Umbilical cord (tissue), 2 donors: ENCODE measurements at places on chromosomes 5 and 9. TPM values are rescaled to one million over a fixed set of nuclear protein-coding genes. Genes with fewer than 3 reads are reported as not detected.
A peak's percentile ranks its signal among the peaks of the same experiment; 100 is the strongest.

DNA sequence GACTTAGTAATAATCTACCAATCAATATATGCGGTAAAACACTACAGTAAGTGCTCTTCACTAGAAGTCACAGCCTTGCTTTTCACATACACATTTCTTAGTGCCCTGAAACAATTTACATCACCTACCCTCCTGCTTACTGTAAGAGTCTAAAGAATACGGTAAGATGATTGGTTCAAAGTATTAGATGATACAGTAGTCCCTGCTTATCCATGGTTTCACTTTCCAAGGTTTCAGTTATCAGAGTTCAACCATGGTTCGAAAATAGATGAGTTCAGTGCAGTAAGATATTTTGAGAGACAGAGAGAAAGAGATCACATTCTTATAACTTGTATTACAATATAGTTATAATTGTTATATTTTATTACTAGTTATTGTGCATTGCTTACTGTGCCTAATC is 83.0 kb downstream of the CPLANE1 start:
- DNase-seq, result no peak

GRCh38 chr5:77301447-77301883 is 91.0 kb downstream of the PDE8B start:
- DNase-seq, result no peak

The FREM1 gene
- 24.6 TPM for total RNA-seq

DNA sequence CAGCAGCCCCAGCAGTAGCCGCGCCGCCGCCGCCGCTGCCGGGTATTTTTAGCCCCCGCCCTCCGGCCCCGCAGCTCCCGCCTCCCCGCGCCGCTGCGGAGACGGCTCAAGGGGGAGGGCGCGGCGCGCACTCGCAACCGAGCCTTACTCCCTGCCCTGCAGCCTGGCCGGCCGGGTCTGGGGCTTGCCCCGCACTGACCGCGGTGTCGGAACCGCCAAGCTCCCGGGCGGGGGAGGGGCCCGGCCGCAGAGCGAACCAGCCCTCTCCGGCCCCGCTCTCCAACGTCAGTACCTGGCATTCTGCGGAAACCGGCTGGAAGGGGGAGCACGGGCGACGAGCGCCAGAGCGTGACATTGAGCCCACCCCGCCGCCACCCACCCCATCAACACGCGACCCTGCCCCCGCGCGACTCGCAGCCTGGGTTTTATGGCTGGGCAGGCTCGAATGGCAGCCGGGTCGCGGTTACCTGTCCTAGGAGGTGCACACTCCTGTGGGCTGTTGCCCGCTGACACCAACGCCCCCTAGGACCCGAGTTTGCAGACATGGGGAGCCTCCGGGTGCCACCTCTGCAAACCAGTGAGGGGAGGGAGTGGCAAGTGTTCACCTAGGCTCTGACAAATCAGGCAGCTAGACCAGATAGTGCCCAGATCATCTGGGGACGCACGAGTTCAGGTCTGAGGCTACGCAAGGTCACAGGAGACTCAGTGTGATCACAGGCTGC is at the start of gene ACSL6:
ACSL6 (minus strand) TSS at position 37 of the 722 bp plus-strand sequence. CDS start 105 bp downstream, outside the sequence.
- DNase-seq, result no peak

DNA sequence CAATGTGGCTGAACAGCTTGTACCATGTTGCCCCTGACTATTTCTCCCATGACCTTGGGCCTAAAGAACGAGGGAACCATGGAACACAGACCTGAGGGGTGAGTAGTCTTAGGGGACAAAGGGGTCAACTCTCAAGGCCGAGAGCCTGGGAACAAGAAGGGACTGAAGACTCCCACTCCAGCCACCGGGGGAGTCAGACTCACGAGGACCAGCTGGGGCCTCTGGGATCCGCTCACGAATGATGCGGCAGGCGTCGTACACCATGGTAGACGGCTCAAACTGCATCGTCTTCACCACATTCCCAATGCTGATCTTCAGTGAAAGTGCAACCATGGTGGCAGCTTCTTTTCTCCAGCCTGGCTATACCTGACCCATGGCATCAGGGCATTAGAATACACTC is 6.6 kb downstream of the TLN1 start:
- DNase-seq, result no peak

- no peak for DNase-seq
Measured at GRCh38 chr9:2681981-2682380, 35.3 kb upstream of the KCNV2 start.

DNA sequence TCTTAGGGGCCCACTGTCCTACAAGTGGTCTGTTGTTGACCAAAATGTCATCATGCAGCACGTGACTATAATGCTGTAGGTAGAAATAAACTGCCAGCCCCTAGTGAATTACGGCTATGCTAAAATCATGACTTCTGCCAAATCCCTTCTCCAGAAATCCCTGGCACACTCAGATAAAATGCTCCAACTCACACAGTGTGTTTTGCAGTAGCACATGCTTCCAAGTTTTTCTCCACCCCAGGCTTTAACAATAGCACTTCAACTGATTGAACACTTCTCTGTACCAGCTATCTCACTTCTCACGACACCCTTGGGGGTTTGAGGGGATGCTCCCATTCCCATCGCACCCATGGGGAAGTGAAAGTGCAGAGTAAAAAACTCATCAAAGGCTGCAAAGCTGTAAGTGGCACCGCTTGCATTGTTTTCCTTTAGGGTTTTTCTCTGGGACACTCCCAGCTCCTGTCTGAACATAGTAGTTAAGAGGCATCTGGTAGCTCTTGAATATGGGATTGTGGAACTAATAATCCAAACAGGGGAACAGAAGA is 151.0 kb upstream of the SLC24A2 start:
- peak; percentile 17 for DNase-seq

- DNase-seq, result peak; percentile 46
Measured at GRCh38 chr9:84397822-84398221, 57.3 kb upstream of the SLC28A3 start.

DNA sequence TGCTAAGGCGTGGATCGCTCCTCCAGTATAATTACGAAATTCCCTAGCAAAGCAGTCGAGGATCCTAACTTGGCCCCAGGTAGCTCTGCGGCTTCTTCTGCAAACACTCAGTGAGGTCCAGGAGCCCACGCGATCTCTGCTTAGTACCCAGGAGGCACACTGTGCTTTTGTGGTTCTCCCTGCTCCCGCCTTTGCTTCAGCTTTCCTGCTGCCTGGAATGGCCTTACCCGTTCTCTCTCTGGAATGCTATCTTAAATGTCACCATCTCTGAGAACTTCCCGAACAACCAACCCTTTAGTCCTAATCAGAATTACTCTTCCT is 639 bp downstream of the INVS start:
- no peak for DNase-seq

DNA sequence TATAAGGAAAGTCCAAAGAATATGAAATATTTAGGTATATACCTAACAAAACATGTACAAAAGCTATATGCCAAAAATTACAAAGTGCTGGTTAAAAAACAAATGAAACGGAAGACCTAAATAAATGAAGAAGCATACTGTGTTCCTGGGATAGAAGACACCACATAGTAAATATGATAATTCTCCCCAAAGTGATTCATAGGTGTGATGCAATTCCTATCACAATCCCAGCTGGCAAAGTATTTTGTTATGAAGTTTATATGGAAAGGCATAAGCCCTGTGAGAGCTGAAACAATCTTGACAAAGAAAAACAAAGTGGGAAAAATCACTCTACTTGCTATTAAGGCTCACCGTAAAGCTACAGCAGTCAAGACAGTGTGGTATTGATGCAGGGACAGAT is 2.6 kb upstream of the SMIM23 start:
- peak; percentile 24 for DNase-seq

GRCh38 chr5:168047043-168047668 is 244.3 kb upstream of the WWC1 start:
- DNase-seq, result no peak

DNA sequence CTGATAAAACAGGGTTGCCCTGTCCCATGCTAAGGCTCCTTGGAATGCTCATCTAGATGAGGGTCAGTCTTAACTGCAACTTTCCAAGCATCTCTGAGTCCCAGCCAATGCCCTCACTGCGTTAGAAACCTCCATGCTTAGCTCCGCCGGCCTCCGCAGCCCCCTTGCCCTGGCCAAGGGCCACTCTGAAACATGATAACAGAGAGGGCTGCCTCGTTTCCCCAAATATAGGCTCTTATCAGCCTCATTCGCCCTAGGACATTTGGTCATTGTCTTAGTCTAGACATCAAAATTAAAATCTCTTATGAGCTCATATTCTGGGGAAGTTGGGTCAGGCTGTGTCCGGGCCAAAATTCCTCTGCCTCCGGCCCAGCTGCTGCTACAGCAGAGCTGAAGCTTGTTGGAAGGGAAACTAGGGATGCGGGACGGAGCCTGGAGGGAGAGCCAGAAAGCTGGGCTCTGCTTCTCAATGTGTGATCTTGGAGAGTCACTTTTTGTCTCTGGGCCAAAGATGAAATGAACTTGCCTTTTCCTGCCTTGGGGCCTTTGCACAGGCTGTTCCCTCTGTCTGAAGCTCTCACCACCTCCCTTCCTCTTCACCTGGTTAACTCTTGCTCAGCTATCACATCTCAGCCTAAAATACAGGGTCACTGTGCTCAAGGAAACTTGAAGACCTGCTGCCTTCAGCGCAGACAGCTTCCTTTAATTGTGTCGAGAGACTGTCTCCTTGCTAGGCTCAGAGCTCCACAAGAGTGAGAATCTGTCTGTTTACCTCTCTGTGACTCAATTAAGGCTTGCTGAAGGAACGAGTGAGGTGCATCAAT is 191.3 kb downstream of the RGS3 start:
- DNase-seq, result peak; percentile 68

- DNase-seq, result peak; percentile 41
Measured at GRCh38 chr5:74576941-74577456, 63.5 kb downstream of the ENC1 start.

The LCN9 gene
- not detected for total RNA-seq

DNA sequence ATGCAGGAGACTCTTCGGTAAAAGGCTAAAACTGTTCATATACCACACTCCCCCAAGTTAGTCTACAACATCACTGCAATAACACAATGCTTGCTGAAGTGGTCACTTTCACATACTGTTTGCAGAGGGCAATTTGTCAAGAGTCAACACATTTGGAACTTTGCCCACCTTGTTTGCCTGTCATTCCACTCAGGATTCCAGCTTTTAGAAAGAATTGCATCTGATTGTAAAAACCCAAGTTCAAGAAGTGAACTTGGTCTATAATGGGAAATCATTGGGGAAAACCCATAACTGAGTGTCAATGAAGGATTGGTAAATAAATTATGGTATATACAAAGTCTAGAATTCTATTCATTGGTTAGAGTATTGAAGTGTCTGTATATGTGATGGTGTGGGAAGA is 120.5 kb downstream of the GADD45G start:
- DNase-seq, result no peak

The ELP1 gene
- 56.6 TPM for total RNA-seq

The ABLIM3 gene
- 1.9 TPM for total RNA-seq

The ANXA2R gene
- 2.9 TPM for total RNA-seq

The FOXI1 gene
- 0.48 TPM for total RNA-seq

The NKD2 gene
- total RNA-seq, result 1.9 TPM

The TMOD1 gene
- 3.4 TPM for total RNA-seq

GRCh38 chr5:150637245-150638052 is 3.0 kb upstream of the SYNPO start:
- DNase-seq, result peak; percentile 76

DNA sequence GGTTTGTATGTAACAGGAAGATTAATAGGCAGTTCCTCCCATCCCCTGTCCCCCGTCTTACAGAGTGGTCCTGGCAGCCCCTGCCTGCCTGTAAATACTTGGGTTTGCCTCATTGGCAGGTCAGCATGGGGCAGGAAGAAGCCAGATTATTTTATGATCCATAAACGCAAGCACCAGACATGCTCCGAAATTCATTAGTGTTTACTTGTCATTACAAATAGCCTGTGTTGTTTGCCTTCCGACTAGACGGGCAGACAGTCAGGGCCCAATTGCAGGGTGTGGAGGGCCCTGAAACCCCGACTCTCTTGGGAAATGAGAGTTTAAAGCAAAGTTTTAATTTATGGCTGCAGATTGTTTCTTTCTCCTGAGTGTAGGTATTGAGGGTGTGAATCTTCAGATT is 97.2 kb downstream of the RALGPS1 start:
- DNase-seq, result no peak

The PCDHGB7 gene
- 13.2 TPM for total RNA-seq

GRCh38 chr5:134561871-134562296 is 36.4 kb downstream of the JADE2 start:
- peak; percentile 35 for DNase-seq

The EDIL3 gene
- total RNA-seq, result 170 TPM

- no peak for DNase-seq
Measured at GRCh38 chr9:104915049-104915448, 12.9 kb downstream of the ABCA1 start.

The GARNL3 gene
- total RNA-seq, result 34.4 TPM

The ZNF474 gene
- total RNA-seq, result 2.6 TPM

The DAPK1 gene
- total RNA-seq, result 77.0 TPM

DNA sequence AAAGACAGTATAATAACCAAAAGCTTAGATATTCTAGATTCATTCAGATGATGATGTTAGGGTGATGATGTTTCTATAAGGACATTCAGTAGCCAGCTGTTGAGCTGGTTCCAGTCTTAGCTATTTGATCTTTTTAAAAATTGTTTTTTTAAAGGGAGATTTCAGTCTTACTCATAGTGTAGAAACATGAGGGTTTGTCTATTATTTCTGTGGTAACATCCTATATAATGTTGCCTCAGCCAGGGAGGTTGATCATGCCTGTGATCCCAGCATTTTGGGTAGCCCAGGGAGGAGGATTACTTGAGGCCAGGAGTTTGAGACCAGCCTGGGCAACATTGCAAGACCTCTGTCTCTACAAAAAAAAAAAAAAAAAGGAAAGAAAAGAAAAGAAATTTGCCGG is 167.8 kb downstream of the DOCK2 start:
- no peak for DNase-seq

The KIF4B gene
- 4.8 TPM for total RNA-seq

- no peak for DNase-seq
Measured at GRCh38 chr9:20611691-20612287, 10.5 kb downstream of the MLLT3 start.

GRCh38 chr9:98667005-98667640 is 41.6 kb downstream of the GABBR2 start:
- DNase-seq, result no peak

DNA sequence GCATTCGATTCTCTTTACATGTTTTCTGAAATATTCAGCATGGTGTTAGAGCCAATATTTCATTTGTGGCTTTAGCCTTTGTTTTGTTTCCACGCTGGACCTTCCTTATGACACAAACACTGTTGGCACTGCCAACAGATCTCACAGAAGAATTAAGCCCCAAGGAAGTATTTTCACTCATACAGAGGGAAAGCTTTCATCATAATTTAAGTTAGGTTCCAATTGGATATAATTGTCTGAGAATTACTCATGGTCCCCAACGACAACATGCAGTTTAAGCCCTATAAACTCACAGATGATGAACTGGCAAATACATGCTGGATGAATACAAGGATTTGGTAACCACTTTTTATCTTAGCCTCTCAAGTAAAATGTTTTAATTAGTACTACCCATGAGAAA is 259.5 kb downstream of the EBF1 start:
- no peak for DNase-seq

DNA sequence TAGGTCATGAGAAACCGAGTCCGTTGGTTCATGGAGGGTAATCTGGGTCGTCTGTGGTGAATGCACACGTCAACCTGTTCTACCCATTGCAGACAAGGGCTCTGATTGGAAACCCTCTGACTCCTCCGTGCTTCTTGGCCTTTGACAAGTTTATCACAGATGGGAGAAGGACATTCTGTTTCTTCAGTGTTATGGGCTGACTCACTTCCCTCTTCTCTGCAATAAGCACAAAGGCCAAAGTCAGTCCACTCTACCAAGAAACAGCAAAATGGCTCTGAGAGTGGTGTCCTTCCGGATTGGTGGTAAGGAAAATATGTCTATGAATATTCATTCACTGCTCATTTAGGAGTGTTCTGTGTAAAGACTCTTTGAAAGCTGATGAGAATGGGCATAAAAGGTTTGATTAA is 89.3 kb downstream of the FEM1C start:
- no peak for DNase-seq

The WDR5 gene
- 22.1 TPM for total RNA-seq
